ENCODE measurements at places on chromosomes 3 and 15. TPM values are rescaled to one million over a fixed set of nuclear protein-coding genes. Genes with fewer than 3 reads are reported as not detected.

DNA sequence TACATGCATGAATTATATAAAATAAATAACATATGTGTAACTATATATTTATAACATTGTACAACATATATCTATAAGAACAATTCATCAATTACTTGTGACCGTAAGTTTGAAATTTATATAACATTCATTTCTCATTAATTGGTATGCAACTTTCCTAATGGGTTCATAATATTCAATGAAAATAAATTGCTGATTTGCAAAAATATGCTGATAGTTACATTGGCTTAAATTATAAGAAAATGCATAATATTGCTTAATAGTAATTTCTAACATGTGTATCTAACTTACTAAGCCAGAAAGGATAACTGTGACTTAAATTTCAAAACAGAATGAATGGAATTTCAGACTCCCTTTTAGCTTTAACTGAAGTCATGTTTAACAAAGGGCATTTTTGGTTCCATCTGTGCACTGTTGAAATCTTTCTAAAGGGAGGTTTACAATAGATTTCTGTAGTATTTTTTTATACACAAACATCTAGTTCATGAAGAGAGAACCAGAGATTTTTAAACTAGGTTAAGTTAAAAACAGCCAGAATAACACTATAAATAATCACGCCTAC, 310.9 kb downstream of the TBC1D5 start:
- no peak for DNase-seq

Gene SEMA3F
- 57.6 TPM for polyA plus RNA-seq

DNA sequence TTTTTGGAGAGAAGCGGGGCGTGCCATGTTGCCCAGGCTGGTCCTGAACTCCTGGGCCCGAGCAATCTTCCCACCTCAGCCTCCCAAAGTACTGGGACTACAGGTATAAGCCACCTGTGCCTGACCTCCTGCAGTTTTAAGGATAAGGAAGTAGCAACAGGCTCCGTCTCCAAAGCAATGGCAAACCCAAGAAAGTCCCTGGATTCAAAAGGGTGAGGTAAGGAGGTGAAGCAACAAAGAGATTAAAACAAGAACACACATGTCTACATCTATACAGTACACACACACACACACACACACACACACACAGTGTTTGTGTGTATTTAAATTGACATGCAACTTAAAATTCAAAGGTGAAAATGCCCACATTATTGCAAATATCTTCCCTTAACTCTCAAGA, 58.9 kb downstream of the ABCC5 start:
- no peak for DNase-seq

Gene HIGD2B
- not detected for polyA plus RNA-seq

- DNase-seq, result no peak
These were observed 4.9 kb downstream of the NANOGP8 start for GRCh38 chr15:35080226-35080625.

DNA sequence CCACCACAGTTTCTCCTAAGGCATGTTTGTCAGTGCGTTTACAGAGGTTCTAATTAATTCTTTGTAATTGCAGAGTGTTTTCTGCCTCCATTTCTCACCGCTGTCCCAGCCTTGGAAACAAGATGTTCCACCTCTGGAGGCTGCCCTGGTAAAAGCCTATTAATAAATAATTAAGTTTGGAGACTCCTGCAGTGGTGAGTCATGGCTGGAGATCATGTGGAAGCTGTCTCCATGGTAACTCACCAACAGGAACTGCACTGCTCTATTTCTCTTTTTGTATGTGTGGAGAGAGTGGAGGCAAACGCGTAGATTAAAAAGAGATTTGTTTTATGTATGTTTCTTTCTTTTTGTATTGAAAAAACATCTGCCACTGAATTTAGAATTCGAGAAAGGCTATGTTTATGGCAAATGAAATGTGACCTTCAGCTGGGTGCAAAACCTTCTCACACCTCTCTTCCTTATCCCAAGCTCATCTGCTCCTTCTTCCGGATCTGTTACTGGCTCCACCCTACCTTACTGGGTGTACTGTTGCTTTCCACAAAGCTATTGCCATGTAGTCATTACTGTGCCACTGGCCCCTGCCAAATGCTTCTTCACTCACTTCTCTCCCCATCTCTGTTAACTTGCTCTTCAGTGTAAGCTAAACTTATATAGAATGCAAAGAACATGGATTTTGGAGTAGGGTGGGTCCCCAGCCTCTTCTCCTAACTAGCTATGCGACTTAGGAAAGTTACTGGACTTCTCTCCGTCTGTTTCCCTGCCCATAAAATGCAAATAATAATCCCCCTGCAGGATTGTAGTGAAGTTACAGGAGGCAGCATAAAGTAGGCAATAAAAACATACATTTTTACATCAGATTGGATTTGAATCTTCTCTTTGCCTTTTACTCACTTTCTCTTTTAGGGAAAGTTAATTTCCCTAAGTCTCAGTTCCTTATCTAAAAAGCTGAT, 778.5 kb downstream of the NTRK3 start:
- DNase-seq, result peak; percentile 53

Gene TUSC7
- polyA plus RNA-seq, result not detected

- DNase-seq, result no peak
These were observed 235.6 kb upstream of the TGFBR2 start for GRCh38 chr3:30370681-30371271.

Gene RTP3
- not detected for polyA plus RNA-seq

DNA sequence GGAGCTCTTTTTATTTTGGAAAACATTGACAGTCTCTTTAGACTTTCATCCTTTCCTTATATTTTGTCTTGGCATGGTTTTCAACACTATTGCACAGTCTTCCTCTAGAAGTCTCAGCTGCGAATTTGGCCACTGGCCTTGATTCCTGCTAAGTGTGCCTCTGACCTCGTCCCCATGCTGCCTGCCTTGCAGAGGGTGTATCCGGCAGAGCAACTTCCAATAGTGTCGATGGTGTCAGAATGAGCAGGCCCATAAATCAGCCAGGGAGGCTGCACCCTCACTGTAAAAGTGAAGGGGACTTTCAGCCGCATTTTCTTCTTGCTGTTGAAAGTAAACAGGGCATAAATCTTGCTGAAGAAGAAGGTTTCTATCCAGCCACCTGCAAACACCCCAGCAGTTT, 336.7 kb upstream of the TRIM42 start:
- no peak for DNase-seq

GRCh38 chr3:172031996-172032395, 7.4 kb upstream of the FNDC3B start:
- DNase-seq, result no peak

DNA sequence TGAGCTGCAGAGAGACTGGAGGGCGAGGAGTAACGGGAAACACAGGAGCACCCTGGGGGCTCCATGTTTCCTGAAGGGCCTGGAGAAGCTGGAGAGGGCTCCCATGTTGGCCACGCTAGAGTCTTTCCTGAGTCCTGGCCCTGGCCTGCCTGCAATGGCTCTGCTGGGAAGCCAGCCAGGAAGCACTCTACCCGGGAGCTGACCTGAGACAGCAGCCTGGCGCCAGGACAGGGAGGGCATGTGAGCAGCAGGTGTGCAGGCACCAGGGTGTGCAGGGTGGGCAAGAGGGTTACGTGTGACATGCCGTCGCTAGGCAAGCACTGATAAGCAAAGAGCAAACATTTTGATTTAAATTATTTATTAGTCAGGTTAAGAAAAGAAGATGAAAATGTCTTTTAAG, 301.4 kb downstream of the OCA2 start:
- DNase-seq, result no peak

DNA sequence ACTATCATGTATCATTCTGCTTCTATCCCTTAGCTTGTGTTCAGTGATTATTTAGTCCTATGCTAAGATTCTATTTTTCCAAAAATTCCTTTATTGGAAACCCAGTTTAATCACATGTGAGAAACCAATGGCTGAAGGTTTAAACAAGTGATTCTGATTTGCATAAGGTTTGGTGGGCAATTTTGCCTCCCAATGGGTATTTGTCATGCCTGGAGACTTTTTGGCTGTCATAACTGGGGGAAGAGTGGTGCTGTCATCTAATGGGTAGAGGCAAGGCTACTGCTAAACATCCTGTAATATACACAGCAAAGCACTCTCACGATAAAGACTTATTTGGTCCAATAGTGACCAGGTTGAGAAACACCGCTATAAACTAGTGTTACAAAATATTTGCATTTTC, 148.7 kb downstream of the ALCAM start:
- DNase-seq, result no peak

Gene ITIH1
- polyA plus RNA-seq, result not detected

- DNase-seq, result no peak
These were observed 5.2 kb upstream of the PRKCD start for GRCh38 chr3:53155760-53156159.

GRCh38 chr3:137509354-137510045, 254.6 kb upstream of the SOX14 start:
- DNase-seq, result no peak

Gene SKOR1
- polyA plus RNA-seq, result 0.42 TPM

DNA sequence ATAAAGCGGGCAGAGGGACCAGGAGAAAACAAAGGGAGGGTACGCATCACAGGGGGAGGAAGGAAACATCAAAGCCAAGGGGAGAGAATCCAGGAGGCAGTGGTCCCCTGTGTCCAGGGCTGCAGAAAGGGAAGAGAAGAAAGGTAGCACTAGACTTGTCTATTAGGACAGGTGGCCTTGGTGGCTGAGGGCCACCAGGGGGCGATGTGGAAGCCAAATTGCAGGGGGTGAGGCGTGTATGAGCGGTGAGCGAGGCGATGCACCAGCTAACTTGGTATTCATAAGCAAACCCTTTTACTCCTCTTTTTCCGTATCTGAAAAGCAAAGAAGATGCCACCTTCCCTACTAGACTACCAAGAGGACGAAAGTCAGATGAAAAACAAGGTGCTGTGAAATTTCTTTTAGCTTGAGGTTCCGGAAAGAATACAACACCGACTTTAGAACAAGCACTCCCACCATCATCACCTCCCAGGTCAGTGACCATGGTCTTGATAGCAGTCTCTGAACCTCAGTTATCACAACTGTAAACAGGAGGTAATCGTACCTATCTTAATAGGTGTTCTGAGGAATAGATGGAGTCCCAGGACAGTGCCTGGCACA, 654.4 kb upstream of the ADAMTS9 start:
- no peak for DNase-seq

GRCh38 chr3:154132777-154133375, 11.7 kb downstream of the ARHGEF26 start:
- no peak for DNase-seq

Gene SERINC4
- 0.49 TPM for polyA plus RNA-seq

GRCh38 chr3:47573190-47574172, 5.2 kb downstream of the CSPG5 start:
- DNase-seq, result no peak

Gene SORD
- 38.1 TPM for polyA plus RNA-seq

DNA sequence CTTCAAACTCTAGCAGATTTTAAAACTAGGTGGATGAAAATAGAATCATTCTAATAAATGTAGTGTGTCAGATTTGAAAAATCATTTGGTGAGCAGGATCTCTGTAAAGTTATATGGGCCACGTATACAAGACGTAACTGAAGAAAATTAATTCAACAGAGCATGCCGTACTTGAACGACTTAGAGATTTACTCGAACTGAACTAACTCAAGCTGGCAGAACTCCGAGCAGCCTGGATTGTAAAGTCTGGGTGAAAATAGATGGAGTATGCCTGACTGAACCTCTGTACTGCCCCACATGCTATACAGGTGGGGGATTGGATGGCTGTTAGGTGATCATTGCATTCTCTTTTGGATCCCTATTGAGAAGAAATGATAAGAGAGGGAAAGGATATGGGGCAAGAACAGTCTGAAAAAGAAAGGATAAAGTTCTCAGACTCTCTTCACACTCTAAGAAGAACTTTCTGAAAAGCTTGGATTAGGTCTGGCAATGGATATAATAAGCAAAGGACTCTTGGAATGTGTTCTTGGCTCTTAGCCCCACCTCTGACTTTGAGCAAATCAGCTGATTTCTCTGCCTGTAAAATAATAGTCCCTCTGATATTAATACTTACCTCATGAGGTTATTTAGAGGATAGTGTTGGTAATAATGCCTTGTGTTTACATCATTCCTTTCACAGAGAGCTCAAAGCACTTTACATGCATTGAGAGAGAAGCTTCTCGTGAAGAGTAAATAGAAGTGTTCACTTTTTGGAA, 147.5 kb downstream of the FILIP1L start:
- DNase-seq, result no peak

- no peak for DNase-seq
These were observed 63.4 kb upstream of the FOXP1 start for GRCh38 chr3:71646971-71647370.

GRCh38 chr3:155449613-155450267, 156.3 kb upstream of the STRIT1 start:
- DNase-seq, result no peak

Gene SMARCC1
- polyA plus RNA-seq, result 140 TPM

GRCh38 chr3:128481438-128481942, 11.5 kb downstream of the GATA2 start:
- no peak for DNase-seq

GRCh38 chr15:60297047-60297446, 100.7 kb downstream of the ANXA2 start:
- DNase-seq, result no peak

Gene PPARG
- polyA plus RNA-seq, result 24.3 TPM

Gene SSUH2
- 4.8 TPM for polyA plus RNA-seq

- DNase-seq, result no peak
These were observed 104.3 kb upstream of the ABHD17C start for GRCh38 chr15:80590761-80591355.

GRCh38 chr3:143330296-143330868, 210.8 kb downstream of the CHST2 start:
- DNase-seq, result no peak

Gene SLC22A13
- 7.1 TPM for polyA plus RNA-seq

Measured in renal cortex interstitium (tissue), 15 donors.